Naive thymus-derived CD4-positive, alpha-beta T cell (primary cell): ENCODE measurements at places on chromosomes 7 and 10. TPM values are rescaled to one million over a fixed set of nuclear protein-coding genes. Genes with fewer than 3 reads are reported as not detected.

IFIT1B gene
- total RNA-seq = not detected

- DNase-seq = no peak
Observed at GRCh38 chr7:47741984-47742383, 160.1 kb upstream of the TNS3 start.

- no peak for DNase-seq
Observed at GRCh38 chr10:77742172-77742571, 104.6 kb upstream of the KCNMA1 start.

DNA sequence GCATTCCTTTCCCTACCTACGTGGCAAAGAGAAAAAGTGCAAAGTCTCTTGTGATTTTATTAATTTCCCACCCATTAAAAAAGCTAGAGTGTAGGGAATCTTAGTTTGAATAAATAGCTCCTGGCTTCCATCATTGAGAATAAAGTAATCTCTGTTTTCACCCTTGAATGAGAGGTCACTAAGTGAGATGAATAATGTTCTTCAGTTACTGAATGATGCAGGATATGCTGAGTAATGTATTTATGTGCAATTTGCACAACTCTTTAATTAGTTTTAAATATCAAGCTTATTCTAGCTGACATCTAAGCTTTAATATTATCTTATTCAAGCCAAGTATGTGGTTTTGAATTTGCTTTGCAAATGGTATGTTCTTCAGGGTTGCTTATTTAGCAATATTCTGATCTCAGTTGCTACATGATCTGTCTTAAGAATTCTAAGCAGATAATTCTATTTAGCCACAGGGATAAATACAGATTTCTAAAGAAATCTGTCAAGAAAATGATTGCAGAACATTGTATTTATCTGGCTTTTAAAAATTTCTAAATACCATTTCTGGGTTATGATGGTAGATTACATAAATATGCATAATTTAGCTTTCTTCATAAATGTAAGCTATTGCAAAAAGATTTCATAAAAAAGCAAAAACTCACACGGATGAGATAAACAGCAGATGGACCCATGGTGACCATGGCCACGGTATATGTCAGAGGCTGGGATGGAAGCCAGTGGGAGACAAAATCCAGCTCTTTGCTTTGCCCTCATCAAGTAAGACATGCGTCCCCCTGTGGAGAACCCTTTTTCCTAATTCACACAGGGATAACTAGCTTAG lies 141.0 kb downstream of the MACC1 start:
- DNase-seq = no peak

- no peak for DNase-seq
Observed at GRCh38 chr7:25982684-25983083, 169.3 kb upstream of the NFE2L3 start.

DNA sequence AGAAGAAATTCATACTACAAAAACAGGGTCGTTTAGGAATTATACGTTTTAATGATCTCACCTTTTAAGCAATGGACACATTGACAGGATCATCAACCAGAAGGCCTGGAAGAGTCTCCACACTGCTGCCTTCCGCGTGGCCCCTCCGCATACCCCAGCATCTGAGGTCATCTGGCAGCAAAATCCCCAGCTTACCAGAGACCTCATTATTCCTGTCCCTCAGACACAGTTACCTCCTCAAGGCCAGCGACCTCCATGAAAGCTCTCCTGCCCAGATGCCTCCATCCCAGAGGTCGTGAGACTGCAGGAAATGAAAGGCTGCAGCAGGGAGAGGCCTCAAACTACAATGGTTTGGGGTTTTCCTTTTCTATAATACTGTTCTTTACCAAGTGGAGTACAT lies 14.8 kb upstream of the GSAP start:
- DNase-seq = no peak

DNA sequence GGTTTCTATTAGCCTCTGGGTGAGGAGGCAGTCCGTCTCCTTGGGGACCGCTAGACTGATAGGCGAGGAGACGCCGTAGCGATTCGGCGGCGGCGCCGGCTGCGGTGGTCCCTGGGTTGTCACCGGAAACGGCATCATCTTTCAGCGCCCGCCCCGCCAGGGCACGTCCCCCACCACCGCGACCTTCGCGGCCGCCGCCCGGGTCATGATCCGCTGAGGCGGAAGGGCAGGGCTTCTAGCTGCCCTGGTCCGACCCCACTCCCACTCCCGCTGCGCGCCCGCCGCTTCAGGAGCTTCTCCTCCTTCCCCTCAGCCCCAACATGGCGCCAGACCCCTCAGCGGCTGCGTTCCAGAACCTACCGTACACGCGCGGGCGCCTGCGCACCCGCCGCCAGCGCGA lies at the start of gene PAPOLB:
Gene PAPOLB, minus strand, starts transcription at position 358 of the 400 bp plus-strand sequence. Its CDS starts 220 bp downstream, at position 138.
- peak; percentile 16 for DNase-seq

- DNase-seq = no peak
Observed at GRCh38 chr7:11726794-11727155, 105.2 kb downstream of the THSD7A start.

- DNase-seq = no peak
Observed at GRCh38 chr10:557792-558328, 131.6 kb downstream of the DIP2C start.
